ENCODE measurements at places on chromosomes 5 and 9.

DNA sequence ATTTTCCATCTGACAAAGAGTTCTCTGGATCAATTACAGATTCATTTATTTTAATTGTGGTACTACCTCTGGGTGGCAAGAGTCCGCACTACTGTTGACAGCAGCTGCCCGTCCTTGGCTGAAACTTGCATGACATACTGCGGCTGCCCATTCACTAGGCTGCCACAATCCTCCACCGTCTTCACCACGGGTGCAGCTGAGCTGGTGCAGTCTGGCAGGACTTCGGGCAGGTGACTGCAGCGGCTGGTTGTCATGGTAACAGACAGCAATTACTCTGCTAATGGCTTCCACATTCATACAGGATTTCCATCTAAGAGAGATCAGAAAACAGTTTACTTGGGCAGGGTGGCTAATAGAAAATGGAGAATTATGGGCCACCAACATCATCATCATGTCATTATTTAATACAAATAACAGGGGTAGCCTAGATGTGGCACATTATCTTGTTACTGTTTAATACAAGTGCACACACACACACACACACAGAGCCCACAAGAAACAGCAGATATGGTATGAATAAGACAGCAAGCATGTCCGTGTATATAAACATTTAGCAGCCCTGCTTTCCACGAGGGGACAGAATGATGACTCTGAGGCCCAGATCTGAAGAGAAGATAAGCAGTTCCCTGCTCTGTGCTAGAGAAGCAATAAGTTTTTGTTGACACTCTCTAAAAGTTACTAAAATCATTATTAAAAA lies 112.3 kb downstream of the MARCHF3 start:
- DNase-seq = no peak

- no peak for DNase-seq
Measured at GRCh38 chr9:71583792-71584191, 184.5 kb downstream of the CEMIP2 start.

DNA sequence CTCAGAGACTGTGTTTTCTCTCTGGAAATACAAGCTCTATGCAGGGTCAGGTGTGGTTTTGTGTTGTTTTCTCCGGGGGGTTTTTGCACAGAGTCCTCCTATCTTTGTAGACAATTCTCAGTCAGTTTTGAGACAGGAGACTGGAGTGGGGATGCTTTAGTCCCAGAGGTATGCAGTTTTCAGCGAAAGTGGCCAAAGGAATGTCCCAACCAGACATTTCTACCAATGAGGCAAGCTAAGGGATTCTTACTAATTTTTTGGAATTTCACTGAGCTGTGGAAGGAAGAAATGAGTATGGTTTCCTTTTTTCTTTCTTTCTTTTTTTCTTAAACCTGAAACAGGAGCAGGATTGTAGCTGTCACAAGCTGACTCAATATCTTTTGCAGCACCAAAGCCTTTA lies 35.3 kb upstream of the PLPP1 start:
- peak; percentile 85 for DNase-seq

DNA sequence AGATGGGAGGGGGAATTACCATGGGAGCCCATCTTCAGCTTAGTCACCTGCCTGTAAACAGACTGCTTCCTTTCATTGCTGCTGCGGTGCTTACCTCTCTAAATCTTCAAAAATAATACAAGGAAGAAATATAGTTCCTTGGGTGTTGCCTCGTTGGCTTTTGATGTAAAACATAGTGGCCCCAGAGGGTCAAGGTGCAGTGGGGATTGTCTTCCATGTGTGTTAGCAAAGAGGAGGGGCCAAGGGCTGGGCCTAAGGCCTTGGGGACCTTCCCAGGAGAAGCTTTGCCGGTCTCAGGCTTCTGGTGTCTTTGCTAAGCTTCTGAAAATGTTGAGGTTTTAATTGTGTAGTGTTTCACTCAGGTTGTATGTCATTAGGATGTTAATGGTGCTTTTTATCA lies 90.0 kb downstream of the PDE8B start:
- no peak for DNase-seq

DNA sequence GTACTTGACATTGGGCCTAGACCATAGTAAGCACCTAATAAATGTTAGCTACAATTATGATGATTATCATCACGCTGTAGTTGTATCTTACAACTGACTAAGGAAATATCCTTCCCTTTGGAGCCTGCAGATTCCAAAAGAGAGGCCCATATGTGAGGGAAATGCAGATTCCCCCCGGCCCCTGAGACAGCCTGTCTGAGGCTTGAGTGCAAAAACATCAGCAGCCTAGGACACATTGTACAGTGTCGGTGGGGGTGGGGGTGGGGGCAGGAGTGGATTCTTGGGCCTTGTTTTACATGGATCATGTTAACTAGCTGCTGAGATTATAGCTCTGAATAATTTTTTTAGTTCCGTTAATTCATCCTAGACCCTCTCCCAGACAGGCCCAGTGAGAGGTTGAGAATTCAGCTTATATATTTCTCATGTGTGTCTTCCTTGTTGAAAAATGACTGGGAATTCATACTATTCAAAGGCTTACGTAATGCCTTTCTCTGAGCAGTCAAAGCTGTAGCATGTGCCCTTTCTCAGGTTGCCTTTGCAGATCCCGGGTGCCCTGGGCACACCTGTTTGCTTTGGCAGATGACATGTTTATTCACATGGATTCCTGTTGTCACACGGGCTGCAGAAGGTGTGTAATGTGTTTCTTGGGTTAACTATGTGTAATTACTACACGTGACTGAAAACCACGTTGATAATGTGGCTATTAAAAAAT lies 262.8 kb downstream of the NR3C1 start:
- no peak for DNase-seq

- no peak for DNase-seq
Measured at GRCh38 chr5:116686438-116686837, 111.8 kb upstream of the SEMA6A start.

DNA sequence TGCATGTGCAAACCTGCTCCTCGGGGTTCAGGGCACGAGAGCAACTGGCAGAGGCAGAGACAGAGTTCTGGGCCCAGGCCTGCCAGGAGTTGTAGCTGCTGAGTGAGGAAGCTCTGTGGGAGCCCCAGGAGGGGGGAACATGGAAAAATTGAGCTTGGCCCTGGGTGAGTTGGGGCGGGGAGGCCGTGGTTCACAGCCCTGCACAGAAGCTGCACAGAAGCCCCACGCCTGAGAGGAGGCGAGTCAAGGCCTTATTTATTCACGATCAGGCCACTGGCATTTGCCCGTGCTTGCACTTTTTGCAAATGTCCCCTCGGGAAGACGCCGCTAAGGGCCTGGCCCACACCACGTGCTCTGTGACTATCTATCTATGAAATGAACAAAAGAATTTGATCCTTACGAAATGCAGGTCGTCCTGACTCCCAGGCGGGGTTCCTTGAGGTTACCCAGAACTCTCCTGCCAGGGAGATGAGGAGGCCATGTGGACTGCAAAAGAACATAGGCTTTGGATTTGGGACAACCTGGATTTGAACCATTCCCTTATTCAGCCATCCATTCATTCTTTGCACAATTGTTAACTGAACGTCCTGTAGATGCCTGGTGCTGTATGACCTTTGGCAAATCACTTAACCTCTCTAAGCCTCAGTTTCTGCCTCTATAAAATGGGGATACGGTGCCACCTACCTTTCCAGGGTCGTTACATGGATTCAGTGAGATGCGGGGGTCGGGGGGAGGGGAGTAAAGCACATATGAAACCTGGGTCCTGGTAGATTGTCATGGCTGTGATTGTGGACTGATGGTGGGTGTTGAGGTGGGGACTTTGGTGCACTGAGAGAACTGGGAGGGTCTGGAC lies 17.9 kb downstream of the COL27A1 start:
- DNase-seq = peak; percentile 65

GRCh38 chr5:54547711-54548250 lies 30.2 kb downstream of the SNX18 start:
- DNase-seq = peak; percentile 79

GRCh38 chr9:20355022-20355421 lies 267.3 kb downstream of the MLLT3 start:
- peak; percentile 89 for DNase-seq

DNA sequence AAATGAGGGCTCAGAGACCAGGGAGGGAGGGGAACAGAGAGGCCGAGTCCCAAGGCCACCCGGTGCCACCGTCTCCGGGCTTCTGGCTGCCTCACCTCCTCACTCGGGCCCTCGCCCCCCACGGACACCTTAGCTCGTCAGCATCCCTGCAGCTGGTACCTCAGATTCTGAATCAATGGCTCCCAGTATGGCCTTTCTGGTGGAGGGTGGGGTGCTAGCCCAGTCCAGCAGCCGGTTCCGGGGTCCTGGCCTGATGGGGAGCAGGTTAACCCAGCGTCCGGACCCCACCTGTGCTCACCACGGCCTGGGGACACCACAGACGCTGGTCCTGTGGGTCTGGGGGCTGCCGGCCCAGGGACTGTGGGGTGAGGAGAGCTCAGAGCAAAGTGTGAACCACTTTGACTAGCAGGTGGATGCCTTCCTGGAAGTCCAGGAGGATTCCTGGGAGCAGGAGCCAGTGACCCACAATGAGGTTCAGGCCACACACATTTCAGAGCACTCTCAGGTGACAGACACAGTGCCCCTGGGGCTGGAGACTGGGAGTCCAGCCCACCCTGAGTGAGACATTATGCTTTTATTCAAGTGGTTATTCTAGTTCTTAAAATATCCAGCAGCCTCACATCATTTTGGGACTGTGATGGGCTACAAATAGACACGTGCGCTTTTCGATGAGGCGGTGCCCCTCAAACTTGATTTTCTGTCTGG lies 53.3 kb downstream of the AHRR start:
- no peak for DNase-seq

GRCh38 chr5:1547236-1547635 lies 23.5 kb upstream of the LPCAT1 start:
- DNase-seq = no peak

DNA sequence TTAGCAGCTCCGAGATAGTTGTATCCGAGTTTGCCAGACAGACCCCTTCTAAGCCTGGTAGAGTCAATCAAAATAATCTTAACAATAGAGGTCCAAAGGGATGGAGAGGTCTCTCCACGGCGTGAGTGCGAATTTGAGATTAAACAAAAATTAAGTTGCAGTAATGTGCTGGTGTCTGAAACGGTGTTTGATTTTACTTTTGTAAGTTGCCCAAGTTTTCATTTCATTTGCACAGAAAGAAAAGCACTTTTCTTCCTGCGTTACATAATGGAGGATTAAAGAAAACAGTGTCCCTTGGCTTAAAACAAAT lies 1.2 kb downstream of the IRX1 start:
- DNase-seq = no peak

- DNase-seq = peak; percentile 65
Measured at GRCh38 chr5:81825237-81825636, 74.3 kb upstream of the SSBP2 start.

DNA sequence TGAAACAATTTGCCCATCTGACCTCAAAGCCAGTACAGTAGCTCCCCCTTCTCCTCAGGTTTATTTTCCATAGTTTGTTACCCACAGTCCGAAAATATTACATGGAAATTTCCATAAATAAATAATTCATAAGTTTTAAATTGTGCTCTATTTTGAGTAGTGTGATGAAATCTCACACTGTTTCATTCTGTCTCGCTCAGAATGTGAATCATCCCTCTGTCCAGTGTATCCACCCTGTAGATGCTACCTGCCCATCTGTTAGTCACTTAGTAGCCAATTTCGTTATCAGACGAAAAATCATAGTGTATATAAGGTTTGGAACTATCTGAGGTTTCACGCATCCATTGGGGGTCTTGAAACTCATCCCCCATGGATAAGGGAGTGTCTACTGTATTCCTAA lies 100.7 kb upstream of the IL7R start:
- DNase-seq = no peak

- no peak for DNase-seq
Measured at GRCh38 chr9:25702536-25702935, 24.3 kb upstream of the TUSC1 start.

DNA sequence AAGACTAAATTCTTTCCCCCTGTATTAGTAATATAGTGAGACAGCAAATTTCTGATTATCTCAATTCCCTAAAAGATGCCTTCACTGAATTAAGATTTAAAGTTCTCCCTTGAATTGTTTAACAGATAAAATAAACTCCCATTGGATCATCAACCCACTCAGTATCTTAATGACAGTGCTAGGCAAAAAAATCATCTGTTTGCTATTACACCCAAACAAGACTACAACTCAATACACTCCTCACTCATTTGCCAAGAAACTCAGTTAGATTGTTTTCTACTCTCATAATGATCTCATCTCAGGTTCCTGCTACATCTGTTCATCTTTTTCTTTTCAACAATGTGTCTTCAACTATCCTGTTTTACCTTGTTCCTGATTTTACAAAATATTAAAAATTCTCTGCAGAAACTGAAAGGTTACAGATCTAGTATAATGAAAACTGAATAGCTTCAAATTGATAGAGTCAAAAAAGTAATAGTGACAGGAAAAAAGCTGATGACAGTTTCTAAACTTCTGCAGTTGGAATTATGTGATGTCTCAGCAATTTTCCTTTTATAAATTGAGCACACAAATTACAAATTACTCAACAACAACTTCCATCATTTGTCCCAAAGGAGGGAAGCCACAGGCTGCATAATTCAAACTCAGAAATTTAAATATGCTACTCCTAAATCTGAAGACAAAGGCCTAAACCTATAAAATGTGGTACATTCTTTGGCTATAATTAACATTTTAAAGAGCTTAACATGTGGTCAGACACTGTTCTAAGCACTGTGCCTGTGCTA lies 39.4 kb downstream of the HOMER1 start:
- no peak for DNase-seq

DNA sequence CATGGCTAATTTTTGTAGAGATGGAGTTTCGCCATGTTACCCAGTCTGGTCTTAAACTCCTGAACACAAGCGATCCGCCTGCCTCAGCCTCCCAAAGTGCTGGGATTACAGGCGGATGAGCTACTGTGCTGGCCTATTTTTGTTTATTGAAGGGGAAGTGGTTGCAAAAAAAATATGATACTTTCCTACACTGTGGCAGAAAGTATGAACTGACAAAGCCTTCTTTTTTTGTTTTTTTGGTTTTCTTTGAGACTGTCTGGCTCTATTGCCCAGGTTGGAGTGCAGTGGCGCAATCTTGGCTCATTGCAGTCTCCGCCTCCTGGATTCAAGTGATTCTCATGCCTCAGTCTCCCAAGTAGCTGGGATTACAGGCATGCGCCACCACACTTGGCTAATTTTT lies 50.9 kb downstream of the OSTF1 start:
- DNase-seq = no peak

GRCh38 chr9:32839013-32839885 lies 55.9 kb downstream of the TMEM215 start:
- DNase-seq = no peak
